ENCODE measurements at places on chromosomes 3 and 15. TPM values are rescaled to one million over a fixed set of nuclear protein-coding genes. Genes with fewer than 3 reads are reported as not detected.
A peak's percentile ranks its signal among the peaks of the same experiment; 100 is the strongest.

DNA sequence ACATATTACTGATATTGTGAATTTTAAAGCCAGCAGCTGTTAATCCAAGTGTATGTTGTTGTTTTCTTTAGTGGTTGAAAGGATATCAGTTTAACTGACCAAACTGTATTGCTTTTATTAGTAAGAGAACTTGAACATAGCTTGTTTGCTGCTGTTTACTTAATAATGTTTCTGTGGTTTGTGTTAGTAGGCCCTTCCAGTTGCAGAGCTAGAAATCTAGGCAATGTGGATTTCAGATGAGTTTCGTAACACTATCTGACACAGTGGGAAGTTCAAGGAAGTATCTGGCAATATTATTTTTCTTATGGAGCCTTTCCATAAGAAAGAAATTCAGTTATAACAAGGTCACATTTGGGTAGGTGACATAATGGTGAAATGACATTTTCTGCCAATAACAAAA lies 18.5 kb downstream of the ZNF609 start:
- H3K4me3 ChIP-seq: no peak overlapping the region
- DNase-seq: no peak

DNA sequence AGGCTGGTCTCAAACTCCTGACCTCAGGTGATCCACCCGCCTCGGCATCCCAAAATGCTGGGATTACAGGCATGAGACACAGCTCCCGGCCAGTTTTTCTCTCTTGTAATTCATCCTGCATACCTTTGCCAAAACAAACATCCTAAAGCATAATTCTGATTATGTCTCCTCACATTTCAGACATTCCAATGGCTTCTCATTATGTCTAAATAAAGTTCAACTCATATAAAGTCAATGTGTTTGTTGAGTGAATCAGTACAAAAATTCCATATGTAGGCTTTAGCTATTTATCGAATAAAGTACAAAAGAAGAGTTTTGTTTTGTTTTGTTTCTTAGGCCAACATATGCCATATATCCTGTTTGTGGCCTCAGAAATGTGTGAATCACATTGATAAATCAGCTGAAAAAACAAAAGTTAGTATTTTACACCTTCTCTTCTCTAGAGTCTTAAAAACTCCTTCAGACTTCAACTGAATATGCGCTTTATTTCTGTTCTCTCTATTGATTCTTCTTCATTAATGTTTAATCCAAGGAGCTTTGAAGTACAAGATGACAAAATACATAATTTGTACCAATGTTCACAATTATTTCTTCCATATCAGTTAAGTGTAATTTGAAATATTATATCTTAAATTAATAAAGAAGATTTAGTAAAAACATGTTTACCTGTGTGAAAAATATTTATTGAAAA lies 165.8 kb downstream of the MECOM start:
- no peaks in the 10 kb centered on the region for H3K27me3 ChIP-seq
- H3K27ac ChIP-seq: no peak overlapping the region
- no peaks in the 10 kb centered on the region for H3K36me3 ChIP-seq
- DNase-seq: no peak
- no peak overlapping the region for H3K4me3 ChIP-seq

- no peaks in the 10 kb centered on the region for H3K36me3 ChIP-seq
- H3K4me3 ChIP-seq: no peak overlapping the region
- DNase-seq: peak; percentile 72
- H3K27ac ChIP-seq: peak overlapping the region; percentile 69
Observed at GRCh38 chr15:63234451-63234870, 42.9 kb upstream of the APH1B start.

The C3orf52 gene
- 1.5 TPM for total RNA-seq

DNA sequence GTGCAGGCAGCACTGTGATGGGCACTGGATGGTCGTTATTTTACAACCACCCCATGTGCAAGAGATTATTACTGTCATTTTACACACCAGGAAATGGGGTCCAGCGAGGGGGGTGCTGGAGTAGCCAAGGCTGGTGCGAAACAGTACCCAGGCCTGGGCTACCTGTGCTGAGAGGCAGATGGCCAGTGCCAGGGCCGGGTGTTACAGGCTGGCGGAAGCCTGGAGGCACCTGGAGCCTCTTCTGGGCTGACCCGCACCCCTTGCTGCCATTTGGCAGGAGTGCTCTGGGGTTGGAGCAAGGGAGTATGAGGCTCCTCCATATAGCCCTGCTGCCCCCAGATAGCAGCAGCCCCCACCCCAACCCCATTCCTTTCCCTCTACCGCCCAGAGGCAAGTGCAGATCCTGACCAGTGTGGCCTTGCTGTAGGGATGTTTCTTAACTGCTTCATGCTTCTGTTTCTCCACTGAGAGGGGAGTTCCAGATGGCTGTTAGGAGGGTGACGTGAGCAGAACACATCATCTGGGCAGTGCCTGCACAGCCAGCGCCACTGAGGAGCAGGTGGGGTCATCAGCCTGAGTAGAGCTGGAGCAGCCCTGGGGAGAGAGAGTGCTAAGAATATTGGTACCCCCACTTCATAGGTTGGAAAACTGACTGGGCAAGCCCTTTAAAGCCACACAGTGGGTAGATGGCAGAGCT lies 15.3 kb downstream of the SNX33 start:
- peaks cover 5% of the 10 kb centered on the region for H3K36me3 ChIP-seq
- H3K4me3 ChIP-seq: no peak overlapping the region
- H3K27me3 ChIP-seq: no peaks in the 10 kb centered on the region
- no peak for DNase-seq
- H3K27ac ChIP-seq: peak overlapping the region; percentile 78
